ENCODE measurements at places on chromosomes 5 and 9.

GRCh38 chr9:134929193-134930158 is 11.8 kb upstream of the FCN1 start:
- DNase-seq: no peak

GRCh38 chr9:135167849-135168655 is 80.6 kb downstream of the OLFM1 start:
- DNase-seq: no peak

DNA sequence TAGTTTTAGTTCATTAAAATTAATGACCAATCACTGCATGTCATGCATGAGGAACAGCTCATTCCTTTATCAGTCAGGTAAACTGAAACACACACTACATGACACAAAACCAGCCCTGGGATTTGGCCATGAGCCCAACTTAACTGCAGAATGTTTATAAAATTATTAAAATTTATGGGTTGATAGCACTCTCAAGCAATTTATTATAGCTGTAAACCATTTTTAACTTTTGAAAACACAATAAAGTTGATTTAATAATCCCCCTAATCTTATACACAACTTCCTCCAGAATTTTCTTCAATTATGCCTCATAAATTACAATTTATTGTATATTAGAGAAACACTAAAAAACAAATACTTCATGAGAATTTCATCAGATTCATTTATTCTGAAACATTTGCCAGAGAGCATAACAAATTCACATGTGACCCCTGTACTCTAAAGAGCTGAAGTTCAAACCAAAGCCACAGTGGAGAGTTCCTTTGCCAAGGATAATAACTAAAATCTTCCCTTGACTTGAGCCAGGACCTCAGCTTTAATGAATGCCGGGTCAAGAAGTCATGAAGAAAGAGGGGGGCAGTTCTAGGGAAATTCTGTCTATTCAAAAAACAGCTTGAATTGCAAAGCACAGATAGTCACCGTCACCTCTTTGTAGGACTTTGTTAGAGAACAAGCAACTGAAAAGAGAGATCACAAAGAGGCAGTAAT is 763.7 kb upstream of the GRAMD2B start:
- DNase-seq: no peak

DNA sequence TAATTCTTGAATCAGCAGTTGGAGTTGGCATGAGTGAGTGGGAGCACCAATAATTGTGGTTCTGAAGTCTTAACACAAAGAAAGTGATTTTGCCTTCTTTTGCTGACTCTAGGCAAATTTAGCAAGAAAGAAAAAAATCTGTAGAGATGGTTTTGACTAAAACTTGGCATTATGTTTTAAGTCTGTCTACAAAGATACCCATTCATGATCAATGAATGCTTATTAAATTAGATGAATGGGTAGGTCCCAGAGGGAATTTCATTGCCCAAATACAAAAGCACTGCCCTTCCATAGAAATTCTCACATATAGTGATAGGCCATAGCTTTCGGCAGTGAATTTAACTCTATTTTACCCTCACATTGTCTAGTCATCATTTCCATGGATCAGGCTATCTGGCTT is 428.6 kb upstream of the ADAMTSL1 start:
- DNase-seq: no peak

DNA sequence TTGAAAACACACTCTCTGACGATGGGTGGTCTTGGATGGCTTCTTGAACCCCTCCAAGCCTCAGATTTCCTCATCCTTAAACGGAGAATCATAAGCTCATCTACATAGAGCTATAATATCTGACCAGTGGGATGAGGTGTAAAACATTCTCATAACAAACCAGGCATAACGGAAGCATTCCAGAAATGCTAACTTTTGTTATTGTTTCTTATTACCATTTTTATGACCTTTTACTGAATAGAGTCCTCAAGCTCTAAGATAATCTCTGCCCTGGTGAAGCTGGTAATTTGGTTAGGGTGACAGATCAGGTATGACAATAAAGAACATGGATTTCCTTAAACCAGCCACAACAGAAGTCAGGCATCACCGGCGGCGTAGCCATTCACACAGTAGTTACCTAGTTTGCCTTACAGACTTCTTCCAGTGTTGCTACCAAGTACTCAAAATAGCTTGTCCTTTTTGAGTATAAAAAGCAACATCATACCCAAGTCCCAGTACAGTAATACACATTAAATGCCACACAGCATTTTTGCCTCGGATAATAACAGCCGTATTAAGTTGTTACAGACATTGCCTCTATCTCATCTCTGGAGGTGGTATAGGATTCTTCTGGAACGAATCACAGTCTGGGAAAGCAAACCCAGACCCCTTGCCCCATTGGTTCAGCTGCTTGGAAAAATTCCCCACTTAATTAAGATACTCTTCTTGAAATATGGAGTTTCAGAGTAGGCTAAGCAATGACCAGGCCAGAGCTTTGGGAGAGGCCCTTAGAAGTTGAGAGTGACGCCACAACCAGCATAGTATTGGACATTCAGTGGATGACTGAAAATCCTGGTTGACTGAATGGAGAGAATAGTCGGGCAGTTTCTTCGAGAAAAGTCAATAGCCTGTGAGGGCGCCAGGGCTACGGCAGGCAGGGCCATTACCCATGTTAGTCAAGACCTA is 252.5 kb downstream of the SLIT3 start:
- no peak for DNase-seq

- DNase-seq: no peak
Observed at GRCh38 chr5:54177058-54177457, 133.3 kb downstream of the ARL15 start.

DNA sequence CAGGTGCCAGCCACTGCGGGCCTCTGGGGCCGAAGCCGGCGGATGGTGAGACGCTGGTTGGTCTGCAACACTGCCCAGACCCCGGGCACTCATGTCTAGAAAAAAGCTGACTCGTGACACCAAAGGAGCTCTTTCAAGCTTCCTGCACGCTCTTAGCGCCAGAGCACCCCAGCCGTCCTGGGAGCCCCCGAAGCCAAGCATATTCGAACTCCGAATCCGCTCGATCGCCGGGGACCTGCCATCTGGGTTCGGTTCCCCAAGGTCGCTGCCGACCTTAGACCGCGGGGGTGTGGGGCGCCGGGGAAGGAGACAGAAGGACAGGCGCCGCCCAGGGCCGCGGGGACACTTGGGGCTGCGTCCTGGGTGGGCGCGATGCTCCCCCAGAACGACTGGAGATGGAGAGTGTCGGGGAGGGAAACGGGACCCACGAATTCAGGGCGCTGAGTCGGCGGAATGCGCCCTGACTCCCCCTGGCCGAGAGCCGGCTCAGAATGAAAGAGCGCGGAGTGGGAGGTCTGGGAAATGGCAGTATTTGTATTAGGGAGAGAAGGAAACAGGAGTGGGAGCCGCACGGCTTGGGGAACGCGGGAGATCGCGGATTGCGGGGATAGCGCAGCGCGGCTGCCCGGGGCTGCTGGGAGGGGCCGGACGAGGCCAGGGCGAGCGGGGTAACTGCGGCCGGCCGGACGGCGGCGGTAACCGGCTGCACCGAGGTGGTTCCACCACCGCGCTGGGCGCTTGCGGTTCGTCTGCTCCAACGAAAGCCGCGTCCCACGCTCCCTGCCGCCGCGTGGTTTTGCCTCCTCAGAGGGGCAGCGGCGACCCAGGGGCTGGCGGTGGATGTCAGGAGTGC is 20.1 kb upstream of the MARCHF6 start:
- peak; percentile 31 for DNase-seq
